ENCODE measurements at places on chromosomes 7 and 10.
A peak's percentile ranks its signal among the peaks of the same experiment; 100 is the strongest.

- DNase-seq: no peak
Observed at GRCh38 chr7:133795068-133795665, 332.0 kb upstream of the LRGUK start.

DNA sequence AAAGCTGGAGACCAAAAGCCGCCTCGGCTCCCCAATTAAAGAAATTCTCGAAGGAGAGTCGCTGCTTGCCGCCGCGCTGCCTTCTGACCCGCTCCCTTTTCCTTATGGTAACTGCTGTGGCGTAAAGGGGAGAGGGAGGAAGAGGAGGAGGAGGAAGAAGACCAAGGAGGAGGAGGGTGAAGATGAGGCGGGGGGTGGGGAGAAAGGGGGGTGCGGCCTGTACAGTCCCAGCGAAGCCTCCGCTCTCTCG, 388 bp downstream of the CNOT4 start:
- DNase-seq: no peak

GRCh38 chr10:49592726-49593563, 17.2 kb upstream of the SLC18A3 start:
- peak; percentile 76 for DNase-seq

GRCh38 chr7:129147731-129148130, 3.2 kb downstream of the TSPAN33 start:
- no peak for DNase-seq

DNA sequence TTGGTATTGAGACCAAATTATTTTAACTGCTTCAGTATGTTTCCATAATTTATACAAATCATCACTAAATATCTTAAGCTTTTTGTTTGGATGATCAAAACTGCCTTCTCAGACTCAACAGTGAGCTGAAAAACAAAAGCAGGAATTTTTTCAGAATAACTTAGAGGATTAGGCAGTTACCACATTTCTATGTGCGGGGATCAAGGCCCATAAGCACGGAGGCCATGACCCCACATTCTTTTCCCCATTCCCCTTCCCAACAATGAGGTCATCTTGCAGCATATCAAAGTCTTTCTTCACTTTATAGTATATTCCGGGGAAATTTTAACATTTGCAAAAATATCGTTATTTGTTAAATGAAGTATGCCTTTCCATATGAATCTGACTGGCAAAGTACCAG, 125.8 kb downstream of the ELMO1 start:
- DNase-seq: no peak

GRCh38 chr7:131285556-131285955, 42.1 kb upstream of the MKLN1 start:
- DNase-seq: no peak

DNA sequence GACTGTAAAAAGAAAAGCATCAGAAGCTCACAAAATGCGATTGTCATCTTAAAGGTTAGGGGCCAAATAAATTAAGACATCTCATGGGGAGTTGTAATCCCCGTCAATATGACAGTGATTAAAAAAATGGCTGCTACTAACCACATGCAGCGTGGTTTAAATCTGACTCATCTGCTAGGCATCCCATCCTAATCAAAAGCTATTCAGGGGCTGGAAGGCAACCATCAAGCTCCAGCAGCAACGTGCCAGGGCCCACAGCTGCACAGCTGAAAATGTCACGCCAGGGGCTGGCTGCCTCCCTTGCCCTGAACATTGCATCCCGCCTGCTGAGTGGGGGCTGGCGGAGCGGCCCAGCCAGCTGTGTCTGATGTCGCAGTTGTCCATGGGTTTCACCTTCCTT, 66.3 kb upstream of the FRMD4A start:
- DNase-seq: peak; percentile 72

- no peak for DNase-seq
Observed at GRCh38 chr10:37681617-37681999, 175.8 kb downstream of the ZNF248 start.

GRCh38 chr10:124534826-124535601, 73.4 kb downstream of the LHPP start:
- DNase-seq: no peak

GRCh38 chr7:117153016-117153545, 169.8 kb downstream of the WNT2 start:
- no peak for DNase-seq

DNA sequence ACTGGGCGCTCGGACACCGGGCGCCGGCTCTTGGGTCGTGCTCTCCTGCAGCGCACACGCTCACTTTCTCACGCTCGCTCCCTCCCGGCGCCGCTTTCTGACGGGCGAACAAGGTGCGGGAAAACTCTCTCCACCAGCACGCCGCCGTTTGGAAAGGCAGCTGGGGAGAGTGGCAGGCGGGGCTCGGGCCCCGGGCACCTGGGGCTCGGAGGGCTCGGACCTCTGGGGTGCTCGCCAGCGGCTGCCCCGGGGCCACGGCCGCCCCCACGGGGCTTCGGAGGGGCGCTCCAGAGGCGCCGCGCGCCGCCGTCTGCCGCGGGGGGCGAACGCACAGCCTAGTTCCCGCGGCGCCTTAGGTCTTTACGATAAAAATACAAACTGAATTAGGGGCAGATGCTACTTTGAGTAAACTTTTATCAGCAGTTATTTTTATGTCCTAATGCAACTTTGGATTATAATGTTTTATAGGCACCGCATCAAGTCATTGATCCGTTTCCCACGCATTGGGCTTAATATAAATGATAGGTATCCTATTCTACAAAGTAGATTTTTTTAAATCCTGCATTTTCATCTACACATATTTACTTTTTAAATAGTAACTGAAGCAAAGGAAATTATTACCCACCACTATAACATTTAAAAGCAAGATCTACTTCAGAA, 535 bp upstream of the EPC1 start:
- DNase-seq: no peak

- DNase-seq: peak; percentile 65
Observed at GRCh38 chr7:90595801-90596670, at the start of gene CDK14. Gene CDK14, plus strand, starts transcription at chr7:90596321. Its CDS starts 307 bp downstream, at chr7:90596628.

DNA sequence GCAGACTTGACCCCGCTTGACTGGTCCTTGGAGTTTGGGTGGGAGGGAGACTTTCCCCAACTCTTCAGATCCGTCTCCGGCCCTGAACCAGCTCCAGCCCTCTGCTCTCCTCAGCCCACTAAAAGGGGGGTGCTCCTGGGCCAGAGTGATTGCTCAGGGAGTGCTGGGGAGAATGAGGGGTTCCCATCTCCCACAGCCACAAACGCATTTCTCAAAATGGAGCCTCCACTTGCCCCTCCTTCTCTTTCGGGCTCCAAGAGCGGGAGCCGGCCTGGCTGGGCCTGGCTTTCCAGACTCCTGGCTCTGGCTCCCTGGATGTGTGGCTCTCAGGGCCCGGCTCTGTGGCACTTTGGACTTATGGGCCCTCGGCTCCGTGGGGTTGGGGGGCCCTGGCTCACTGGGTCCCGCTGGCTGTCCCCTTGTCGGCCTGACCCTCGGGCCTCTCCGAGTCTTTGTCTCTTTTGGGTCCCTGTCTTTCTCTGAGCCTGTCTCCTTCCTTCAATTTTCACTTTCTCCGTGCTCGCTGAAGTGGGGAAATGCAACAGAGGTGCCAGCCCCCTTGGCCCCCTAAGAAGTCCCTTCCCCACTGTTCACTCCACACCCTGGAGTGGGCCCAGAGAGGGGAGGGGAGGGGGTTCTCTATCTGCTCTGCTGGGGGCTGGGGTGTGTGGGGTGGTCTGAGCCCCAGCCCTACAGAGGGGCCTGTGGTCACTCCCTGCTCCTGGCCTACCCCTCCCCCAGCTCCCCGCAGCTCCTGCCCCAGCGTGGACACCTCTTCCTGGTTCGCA, 713 bp downstream of the LZTS2 start:
- DNase-seq: peak; percentile 53

DNA sequence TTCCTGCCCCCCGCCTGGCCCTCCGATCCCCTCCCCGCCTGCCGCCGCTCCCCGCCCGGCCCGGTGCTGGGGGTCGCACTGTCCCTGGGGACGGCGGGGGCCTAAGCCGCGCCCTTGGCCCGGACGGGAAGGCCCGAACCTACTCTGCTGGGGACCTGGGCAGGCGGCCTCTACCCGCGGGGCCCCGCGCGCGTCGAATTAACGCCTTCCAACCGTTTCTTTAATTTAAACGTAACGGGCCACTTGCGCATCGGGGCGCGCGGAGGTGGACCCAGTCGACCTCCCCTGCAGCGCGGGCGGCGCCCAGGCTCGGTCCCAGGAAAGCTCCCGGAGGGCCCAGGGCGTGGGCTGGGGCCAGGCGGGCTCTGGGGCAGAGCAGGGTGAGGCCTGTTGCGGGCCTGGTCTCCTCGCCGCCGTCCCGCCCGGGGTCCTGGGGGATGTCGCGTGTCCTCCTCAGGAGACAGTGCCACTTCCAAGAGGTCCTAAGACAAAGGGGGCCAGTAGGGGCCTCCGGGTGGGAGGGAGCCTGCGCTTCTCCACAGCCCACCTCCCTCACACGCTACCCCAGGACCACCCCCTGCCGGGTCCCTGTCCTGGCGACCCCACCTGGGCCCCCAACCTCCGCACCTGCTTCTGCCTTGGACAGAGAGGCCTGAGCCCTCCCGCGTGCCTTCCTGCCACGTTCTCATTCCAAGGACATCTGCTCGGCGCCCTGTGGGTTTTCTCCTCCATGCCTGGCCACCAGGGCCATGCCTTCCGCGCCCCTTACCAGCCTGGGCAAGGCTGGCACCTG, 658 bp upstream of the PTPRN2 start:
- no peak for DNase-seq

- DNase-seq: no peak
Observed at GRCh38 chr10:98463976-98464754, 17.4 kb upstream of the HPS1 start.

GRCh38 chr7:117659531-117660011, 179.7 kb downstream of the CFTR start:
- DNase-seq: no peak

- DNase-seq: no peak
Observed at GRCh38 chr7:50851891-50852290, 69.2 kb upstream of the GRB10 start.

DNA sequence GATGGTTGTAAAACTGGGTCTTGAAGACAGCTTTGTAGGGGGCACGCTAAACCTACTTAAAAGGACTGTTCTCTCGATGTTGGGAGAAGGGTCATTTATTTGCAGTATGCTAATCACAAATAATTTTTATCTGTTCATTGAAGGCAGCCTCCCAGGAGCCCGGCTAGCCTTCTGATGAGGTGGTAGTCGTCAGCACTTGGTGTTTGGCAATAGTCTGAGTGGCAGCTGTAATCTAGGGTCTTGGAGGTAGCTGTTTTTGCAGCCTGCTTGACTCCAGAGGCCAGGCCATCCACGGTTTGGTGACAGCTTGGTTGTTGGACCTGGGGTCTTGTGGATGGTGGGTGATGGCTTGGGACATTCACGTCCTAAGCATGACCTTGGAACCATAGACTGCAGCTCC, 2.2 kb downstream of the GTF2IRD1 start:
- DNase-seq: no peak

- DNase-seq: no peak
Observed at GRCh38 chr7:96235281-96235680, 86.6 kb downstream of the SLC25A13 start.

- DNase-seq: no peak
Observed at GRCh38 chr10:133457100-133457841, 3.5 kb downstream of the SCART1 start.

DNA sequence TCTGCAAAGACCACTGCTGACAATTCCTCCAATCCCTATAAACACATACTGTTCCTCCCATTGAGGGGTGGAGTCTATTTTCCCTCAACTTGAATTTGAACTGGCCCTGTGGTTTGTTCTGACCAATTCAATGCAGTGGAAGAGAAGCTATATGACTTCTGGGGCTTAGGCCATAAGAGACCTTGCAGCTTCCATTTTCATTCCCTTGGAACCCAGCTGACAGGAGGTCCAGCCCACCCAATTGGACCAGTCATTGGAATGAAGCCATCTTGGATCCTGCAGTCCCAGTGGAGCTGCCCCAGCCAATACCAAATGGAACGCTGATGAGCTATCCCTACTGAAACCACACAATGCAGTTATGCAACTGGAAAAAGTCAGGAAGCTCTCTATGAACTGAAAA, 8.9 kb upstream of the TMED4 start:
- DNase-seq: no peak

DNA sequence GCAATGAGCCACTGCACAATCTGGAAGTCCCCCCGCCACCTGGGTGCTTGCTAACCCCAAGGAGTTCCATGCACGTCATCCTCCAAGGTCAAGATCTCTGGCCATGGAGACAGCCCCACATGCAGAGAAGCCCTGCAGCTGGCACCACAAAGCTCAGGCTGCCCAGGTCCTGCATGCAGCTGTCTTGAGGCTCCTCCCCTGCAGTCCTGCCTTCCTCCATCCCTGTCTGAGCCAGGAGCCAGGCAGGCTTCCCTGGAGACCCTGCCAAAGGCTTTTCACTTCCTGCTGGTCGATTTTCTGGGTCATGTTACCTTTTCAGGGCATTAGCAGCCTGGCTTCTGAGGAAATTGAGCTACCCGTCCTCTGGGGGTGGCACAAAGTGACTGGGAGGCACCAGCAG, 12.5 kb upstream of the TMEM72 start:
- no peak for DNase-seq

- DNase-seq: no peak
Observed at GRCh38 chr7:121504482-121504881, 108.4 kb upstream of the FAM3C start.

- DNase-seq: no peak
Observed at GRCh38 chr10:78320506-78320905, 286.8 kb downstream of the RPS24 start.

DNA sequence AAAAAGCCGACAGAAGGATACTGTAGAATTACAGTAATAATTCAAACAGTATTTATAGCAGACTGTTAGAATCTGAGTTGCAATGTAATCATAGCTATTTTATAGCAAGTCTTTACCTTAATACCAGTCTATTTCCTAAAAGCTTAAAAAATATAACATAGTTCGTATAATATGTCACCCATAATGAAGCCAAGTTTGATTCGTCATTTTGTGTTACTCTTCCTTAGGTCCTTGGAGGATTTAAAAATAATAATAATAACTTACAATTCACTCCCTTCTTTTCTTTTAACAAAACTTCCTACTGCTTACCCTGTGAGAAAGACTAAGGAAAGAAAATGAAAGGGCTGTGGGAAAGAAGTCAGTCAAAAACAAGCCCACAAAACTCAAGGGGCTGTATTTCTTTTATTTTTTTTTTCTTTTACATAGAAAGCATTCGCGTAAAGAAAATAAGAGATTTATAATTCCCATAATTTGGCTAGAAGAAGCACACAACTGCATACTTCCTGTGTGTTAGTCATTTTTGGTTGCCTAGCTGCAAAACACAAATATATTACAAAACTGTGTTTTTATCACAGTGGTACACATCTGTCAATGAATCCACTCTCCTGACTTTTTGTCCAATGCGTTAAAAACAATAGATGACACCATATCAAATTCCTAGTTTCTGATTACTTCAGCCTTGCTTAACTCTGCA, 187.2 kb upstream of the CELF2 start:
- no peak for DNase-seq

GRCh38 chr7:81111781-81112540, 193.1 kb upstream of the SEMA3C start:
- DNase-seq: no peak

- no peak for DNase-seq
Observed at GRCh38 chr10:126732308-126732707, 61.8 kb upstream of the C10orf90 start.

GRCh38 chr10:7239312-7239985, 171.4 kb downstream of the SFMBT2 start:
- no peak for DNase-seq

- DNase-seq: peak; percentile 11
Observed at GRCh38 chr10:62934258-62934657, 118.1 kb upstream of the EGR2 start.

- DNase-seq: no peak
Observed at GRCh38 chr10:209357-209756, 74.1 kb downstream of the ZMYND11 start.

- DNase-seq: no peak
Observed at GRCh38 chr7:24723178-24723530, 34.1 kb downstream of the GSDME start.

GRCh38 chr10:60853107-60853506, 74.8 kb downstream of the CDK1 start:
- no peak for DNase-seq

Measured in head of caudate nucleus (tissue), 42 donors.